ENCODE measurements at places on chromosomes 6 and 20. TPM values are rescaled to one million over a fixed set of nuclear protein-coding genes. Genes with fewer than 3 reads are reported as not detected.
A peak's percentile ranks its signal among the peaks of the same experiment; 100 is the strongest.

- no peak for DNase-seq
Observed at GRCh38 chr6:5482619-5483018, 221.3 kb downstream of the FARS2 start.

DNA sequence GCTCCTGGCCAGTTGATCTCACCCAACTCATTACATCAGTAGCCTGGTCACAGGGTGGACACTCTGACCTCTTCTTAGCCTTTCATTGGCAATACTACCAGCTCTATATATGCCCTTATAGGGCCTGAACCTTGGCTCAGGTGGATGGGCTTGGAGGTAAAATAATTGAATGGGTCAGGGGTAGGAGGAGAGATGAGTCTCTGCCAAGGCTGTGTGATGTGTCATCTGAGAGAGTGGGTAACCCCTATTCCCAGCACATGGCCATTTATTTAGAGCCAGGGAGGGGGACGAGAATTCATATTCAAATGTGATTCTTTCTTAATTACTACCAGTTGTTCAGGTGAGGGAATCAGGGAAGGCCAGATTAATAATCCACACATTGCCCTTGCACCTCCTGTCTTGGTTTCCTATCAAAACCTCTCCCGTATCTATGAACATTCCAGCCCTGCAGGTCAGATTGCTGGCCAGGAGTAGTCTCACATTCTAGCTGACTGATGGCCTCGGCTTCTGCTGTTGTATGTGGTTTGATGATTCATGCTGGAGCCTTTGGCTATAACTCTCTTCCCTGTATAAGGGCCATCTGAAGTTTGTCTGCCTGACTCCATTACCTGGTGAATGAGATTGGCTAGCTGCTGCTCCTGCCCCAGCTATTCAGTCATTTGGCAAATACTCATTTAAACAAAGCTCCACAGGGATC is 13.4 kb downstream of the C20orf173 start:
- peak; percentile 81 for DNase-seq

The BHLHE23 gene
- total RNA-seq: not detected

- no peak for DNase-seq
Observed at GRCh38 chr6:89411145-89412070, 665 bp downstream of the RRAGD start.

- DNase-seq: no peak
Observed at GRCh38 chr6:131781687-131782086, 26.1 kb upstream of the ENPP1 start.

- no peak for DNase-seq
Observed at GRCh38 chr6:35219683-35220326, 6.0 kb downstream of the SCUBE3 start.

DNA sequence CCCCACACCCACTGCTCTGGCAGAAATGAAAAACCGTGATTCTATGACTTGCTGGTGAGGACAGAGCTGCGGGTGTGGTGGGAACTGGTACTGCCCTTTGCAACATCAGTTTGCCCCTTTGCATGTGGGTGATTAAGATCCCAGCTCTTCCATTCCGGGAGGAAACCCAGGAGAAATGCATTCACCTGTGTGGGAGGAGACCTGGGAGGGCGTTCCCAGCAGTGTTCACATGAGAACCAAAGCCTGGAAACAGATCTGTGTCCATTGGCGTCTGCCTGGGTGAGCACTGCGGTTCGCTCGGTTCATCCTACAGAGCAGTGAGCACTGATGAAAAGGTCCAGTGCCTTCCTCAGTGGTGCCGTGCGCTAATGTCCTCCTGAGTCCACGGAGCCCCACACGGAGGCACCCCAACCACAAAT is 89.7 kb downstream of the SMOC2 start:
- DNase-seq: no peak

GRCh38 chr6:53529324-53530036 is 15.4 kb downstream of the GCLC start:
- no peak for DNase-seq

GRCh38 chr20:1178623-1179022 is 6.2 kb downstream of the TMEM74B start:
- DNase-seq: no peak

The PAK5 gene
- not detected for total RNA-seq

- DNase-seq: no peak
Observed at GRCh38 chr6:107574856-107575255, 84.9 kb downstream of the SOBP start.

- peak; percentile 81 for DNase-seq
Observed at GRCh38 chr20:14360416-14360815, 23.0 kb upstream of the FLRT3 start.

DNA sequence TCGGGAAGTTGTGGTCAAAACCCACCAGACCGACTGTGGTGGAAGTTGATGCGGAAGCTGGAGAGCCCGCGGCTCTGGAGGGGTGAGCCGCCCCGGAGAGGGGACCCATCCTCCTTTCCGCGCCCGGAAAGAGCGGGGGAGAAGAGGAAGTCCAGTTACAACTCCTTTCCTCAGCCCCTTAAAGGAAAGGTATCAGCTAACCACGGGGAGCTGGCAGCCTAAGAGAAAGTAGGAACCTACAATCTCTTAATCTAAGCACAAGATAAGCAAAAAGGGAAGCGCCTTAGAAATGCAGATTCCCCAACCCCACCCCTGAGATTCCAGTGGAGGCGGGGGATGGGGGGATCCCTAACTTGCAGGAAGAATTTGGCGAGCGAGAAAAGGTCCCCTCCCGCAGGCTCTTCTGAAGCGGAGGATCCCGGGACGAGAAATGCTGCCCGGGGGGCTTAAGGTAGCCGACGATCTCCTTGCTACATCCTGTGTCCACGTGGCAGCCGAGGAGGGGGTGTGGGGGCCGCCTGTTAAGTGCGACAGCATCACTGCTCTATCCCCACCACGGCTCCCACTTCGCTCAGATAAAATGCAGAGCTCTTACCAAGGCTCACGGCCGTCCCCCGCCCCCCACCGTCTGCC is 87.5 kb downstream of the ZFP64 start:
- no peak for DNase-seq

The SNX21 gene
- total RNA-seq: 75.8 TPM

DNA sequence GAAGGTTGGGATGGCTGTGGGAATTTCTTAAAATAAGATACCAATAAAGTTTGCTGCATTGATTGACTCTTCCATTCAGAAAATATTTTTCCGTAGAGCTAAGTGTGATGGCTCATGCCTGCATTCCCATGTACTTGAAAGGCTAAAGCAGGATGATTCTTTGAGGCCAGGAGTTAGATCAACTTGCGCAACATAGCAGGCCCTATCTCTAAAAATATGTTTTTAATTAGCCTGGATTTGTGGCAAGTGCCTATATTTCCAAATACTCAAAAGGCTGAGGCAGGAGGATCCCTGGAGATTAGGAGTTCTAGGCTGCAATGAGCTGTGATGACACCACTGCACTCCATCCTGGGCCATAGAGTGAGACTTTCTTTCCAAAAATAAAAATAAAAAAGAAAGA is 431.2 kb upstream of the PTCHD4 start:
- DNase-seq: peak; percentile 1

The HTR1E gene
- total RNA-seq: not detected

GRCh38 chr6:41200901-41201763 is at the start of gene TREML2:
Gene TREML2, minus strand, starts transcription at chr6:41201149. Its CDS starts 141 bp downstream, at chr6:41201008.
- DNase-seq: no peak

DNA sequence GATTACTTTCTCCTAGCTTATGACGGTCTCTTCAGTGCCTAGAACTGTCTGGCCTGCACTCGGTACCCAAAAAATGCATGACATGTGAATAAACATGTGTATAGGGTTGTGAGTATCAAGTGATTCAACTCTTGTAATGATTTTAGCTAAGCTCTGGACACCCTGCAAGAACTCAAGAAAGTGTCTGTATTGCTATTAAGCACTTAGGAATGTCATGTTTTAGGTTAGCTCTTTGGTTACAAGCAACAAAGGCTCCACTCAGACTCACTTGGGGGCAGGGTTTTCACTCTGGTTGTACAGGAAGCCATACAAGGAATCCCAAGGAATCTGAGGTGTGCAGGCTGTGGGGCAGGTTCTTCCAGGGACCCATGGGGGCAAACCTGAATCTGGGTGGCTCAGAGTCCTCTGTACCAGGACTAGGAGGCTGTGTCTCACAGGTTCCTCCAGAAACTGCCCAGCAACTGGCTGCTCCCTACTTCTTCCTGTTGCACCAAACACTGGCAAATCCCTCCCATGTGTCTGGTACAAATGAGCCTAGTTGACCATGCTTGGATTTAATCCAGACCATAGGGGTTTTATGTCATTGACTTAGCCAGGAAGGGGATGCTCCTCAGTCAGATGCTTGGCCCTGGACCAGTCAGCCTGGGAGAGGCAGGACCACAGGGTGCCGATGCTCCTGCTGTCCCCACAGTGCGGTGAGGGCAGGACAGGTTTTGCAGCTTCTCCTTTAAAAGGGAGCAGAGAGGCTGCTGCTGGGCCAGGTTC is 77.9 kb upstream of the CDH4 start:
- DNase-seq: peak; percentile 46

DNA sequence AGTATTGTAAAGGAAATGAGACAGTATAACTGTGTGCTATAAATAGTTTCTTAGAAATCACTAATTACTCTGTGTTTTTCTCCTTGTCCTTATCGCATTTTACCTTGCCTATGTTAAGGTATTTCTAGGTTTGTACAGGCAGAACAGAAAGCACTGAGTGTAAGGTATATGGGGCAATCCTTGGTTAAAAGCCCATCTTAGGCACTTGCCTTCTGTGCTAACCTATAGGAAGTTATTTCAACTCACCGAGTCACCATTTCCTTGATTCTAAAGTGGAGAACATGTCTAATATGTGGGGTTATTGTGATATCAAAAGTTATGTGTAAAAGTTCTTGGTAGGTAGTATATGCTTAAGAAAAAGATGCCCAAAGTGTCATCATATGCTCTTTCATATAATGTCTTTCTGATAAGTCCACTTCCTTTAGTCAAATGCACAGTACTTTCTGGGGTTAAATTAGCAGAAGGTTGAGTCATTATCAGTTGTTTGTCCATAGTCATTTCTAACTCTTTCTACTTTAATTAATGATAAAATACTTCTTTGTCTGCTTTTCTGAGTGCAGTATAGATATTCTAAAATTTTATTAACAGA is 276.4 kb downstream of the UTRN start:
- DNase-seq: no peak

DNA sequence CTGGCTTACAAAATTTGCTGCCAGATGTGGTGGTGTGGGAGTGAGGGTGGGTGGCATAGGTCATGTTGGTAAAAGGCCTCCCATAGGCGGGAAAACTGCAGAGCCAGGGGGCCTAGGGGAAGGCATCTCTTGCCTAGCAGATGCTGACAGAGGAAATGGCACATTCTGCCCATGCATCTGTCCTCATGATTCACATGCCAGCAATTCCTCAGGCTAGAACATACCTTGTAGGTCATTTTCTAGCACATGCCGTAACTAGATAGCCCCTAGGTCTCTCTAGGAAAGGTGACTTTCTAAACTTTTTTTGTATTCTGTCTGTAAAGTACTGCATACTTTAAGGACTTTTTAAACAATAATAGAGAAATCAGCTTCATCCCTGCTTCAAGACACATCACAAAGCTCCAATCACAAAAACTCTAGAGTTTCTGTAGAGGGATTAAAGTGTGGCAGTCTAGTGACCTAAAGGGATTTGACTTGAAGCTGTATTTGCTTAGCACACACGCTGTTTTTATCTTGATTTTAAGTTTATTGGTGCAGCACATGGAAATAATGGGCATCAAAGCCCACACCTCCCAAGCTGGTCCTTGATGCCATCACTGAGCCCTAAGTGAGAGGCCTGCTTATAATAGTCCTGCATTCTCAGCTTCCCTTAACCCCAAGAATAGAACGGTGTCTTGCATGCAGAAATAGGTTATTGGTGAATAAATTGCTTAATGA is 55.2 kb downstream of the ANKEF1 start:
- DNase-seq: no peak

Measured in LHCN-M2 (cell line).